ENCODE measurements at places on chromosomes 13 and 19.

DNA sequence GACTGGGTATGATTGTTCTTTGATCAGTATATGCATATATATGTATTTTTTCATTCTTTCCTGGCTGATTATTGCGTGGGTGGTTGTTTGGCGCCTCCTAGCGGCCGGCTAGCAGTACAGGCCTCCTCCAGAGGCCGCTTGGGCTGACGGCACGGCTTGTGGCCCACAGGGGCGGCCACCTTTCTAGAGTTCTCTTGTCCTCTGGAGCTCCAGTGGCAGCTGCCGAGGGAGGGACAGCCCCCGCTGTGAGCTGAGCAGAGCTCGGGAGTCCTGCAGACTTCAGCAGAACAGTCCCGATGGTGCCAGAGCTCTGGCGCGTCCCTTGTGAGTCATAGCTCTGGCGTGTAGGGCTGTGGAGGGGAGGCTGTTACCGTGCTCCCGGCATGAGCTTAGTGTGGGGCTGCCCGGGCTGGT lies 22.5 kb upstream of the ZNF429 start:
- DNase-seq = no peak

DNA sequence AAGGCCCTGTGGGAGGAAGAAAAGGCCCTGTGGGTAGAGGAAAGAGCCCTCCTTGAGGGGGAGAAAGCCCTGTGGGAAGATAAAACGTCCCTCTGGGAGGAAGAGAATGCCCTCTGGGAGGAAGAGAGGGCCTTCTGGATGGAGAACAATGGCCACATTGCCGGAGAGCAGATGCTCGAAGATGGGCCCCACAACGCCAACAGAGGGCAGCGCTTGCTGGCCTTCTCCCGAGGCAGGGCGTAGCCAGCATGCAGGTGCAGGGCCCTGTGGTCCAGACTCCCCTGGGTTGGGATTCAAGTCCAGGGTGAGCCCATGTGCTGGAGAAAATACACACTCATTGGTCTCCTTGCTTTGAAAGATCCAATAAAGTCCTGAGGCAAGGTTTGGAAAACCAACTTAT lies 4.1 kb downstream of the CCDC70 start:
- DNase-seq = no peak

DNA sequence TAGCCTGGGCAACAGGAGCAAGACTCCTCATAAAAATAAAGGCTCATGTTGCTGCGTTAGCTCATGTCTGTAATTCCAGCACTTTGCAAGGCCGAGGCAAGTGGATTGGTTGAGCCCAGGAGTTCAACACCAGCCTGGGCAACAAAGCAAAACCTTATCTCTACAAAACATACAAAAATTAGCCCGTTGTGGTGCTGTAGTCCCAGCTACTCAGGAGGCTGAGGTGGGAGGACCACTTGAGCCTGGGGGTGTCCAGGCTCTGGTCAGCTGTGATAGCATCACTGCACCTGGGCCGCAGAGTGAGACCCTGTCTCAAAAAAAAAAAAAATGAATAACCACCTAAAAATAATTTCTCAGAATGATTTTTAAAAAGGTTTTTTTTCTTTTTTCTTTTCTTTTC lies 3.9 kb upstream of the NUDT19 start:
- no peak for DNase-seq

DNA sequence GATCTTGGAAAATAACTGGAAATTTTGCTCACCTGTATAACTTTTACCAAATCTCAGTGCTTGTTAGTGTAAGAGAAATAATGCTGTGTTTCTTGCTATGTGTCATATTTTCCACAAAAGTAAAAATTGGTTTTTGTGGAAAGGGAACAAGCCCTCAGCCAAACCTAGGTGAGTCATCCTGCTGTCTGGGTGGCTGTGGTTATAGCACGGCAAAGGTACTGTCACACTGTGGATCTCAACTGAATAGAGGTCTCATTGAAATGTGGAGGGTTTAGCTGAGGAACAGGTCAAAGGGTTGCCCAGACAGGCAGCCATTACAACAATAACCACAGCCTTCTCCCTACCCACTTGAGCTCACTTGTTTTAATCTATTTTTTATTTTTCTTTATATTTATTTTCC lies 338.8 kb upstream of the DACH1 start:
- no peak for DNase-seq

- peak; percentile 63 for DNase-seq
Observed at GRCh38 chr13:48233889-48234488, 983 bp downstream of the ITM2B start.

- no peak for DNase-seq
Observed at GRCh38 chr13:113297370-113298042, 467 bp downstream of the LAMP1 start.

- DNase-seq = no peak
Observed at GRCh38 chr19:4952945-4953344, 16.0 kb upstream of the KDM4B start.

DNA sequence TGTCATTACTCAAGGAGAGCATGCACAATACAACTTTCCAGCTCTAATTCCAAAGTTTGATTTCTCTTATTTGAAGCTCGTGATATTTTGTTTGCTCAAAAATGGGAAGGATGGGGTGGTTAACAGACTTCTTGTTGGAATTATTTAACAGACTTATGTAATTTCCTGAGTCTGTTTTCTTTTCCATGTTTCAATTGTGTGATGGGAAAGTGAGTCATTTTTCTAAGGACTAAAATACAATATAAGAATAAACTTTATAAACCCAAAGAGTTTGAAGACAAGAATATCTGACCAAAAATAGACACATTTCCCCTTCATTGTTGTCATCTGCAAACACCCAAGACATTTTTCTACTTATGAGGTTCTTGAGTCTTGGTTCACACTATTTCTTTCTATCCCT lies 211.8 kb upstream of the SLITRK5 start:
- no peak for DNase-seq

DNA sequence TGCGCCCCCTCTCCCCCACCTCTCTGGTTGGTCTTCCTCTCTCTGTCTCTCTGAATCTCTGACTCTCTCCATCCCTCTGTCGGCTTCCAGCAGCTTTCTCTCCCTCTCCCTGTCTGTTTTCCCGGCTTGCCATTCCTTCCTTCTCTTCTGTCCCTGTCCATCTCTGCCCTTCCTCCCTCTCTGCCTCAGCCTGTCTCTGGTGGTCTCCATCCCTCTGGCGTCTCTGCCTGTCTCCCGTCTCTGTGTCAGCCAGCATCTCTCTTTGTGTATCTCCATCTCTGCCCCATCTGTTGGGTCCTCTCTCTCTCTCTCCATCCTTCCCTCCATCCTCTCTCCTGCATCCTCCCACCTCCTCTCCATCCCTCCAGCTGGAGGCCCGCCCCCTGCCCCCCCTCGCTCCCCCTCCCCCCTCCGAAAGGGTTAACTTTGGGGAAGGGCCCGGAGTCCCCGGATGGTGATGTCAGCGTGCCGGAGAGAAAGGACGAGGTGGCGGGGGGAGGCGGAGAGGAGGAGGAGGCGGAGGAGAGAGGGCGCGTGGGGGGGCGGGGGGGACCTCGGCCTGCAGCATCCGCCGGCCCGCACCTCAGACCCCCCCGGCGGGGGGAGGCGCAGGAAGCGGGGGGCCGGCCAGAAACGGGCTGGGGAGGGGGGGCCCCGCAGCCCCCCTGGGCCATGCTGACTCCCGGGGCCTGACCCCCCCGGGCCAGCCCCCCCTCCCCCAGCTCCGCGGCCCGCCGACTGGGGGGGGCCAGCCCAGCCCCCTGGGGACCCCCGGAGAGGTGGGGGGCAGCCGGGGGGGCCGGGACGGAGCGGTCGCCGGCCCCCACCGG lies at the start of gene BRSK1:
BRSK1 (plus strand) TSS at position 450 of the 830 bp plus-strand sequence. CDS start 446 bp downstream, outside the sequence.
- DNase-seq = peak; percentile 83

GRCh38 chr19:18851673-18852325 lies 20.0 kb downstream of the UPF1 start:
- no peak for DNase-seq

DNA sequence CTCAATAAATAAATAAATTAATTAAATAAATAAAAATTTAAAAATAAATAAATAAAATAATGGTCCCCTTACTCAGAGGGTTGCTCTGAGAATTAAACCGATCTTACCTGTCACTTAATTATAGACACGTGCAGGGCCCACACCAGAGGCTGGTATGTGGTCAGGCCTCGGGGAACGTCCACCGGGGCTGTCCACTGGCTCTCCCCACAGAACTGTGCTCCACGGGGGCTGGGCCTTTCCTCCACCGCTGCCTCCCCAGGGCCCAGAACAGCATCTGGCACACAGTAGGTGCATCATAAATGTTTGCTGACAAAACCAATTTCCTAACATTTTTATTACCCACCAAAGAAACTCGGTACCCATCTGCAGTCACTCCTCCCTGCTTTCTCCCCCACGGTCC lies 69.2 kb downstream of the CEBPG start:
- no peak for DNase-seq

DNA sequence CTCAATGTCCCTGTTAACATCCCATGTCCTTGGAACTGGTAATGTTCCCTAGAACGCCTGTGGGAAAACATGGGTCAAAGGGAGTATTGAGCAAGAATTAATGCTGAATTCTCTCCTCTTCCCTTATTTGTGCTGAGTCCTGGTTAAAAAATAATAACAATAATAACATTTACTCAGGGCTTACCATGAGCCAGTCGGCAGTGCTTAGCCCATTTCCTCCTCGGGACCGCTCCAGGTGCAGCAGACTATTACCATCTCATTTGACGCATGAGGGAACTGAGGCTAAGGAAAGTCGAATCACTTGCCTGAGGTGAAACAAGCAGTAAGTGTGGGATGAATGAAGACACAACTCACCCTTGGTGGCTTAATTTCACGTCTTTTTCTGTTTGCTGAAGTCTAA lies 33.6 kb upstream of the SLC15A1 start:
- DNase-seq = no peak

GRCh38 chr13:109782823-109783431 lies 3.5 kb downstream of the IRS2 start:
- no peak for DNase-seq

DNA sequence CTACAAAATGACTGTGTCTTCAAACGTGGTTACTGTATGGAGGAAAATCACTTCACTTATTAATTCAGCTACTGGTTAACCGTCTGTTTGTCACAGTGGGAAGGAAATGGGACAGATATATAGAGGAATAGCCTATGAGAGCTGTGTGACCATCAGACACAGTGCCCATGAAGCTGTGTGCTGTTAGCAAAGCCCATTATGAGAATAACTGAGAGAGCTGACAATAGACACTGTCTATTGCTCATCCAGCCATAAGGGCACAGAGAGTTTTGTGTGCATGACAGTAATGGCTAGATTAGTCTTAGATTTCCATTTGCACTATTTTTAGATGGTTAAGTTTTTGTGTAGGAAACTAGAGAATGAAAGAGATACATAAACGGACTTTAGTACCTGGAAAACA lies 64.1 kb upstream of the POSTN start:
- no peak for DNase-seq

GRCh38 chr13:95921485-95921884 lies 131.7 kb downstream of the UGGT2 start:
- no peak for DNase-seq

GRCh38 chr19:10283301-10284064 lies 3.3 kb upstream of the ICAM4 start:
- DNase-seq = no peak

- DNase-seq = no peak
Observed at GRCh38 chr13:28527629-28528028, 32.7 kb upstream of the FLT1 start.

GRCh38 chr19:1446713-1447481 lies 3.0 kb upstream of the APC2 start:
- DNase-seq = peak; percentile 12

GRCh38 chr19:2199215-2199614 lies 35.5 kb downstream of the DOT1L start:
- no peak for DNase-seq

DNA sequence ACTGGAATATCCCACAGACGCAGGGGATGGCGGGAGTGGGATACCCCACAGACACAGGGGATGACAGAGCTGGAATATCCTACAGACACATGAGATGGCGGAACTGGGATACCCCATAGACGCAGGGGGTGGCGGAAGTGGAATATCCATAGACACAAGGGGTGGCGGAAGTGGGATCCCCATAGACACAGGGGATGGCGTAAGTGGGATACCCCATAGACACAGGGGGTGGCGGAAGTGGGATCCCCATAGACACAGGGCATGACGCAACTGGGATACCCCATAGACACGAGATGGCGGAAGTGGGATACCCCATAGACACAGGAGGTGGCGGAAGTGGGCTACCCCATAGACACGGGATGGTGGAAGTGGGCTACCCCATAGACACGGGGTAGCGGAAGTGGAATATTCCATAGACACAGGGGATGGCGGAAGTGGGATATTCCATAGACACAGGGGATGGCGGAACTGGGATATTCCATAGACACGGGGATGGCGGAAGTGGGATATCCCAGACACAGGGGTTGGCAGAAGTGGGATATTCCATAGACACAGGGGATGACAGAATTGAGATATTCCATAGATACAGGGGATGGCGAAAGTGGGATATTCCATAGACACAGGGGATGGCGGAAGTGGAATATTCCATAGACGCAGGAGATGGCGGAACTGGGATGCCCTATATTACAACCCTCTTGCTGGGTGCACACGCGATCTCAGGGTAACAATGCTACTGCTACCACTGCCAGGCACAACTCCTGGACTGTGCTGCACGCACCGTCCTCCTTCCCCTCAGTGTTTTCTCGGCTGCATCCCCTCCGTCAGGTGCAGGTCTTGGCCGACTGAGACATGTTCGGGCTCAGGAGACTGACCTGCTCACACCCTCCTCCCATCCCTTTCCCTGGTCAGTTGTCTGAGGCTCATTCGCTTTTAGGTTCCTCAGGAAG lies 28.1 kb downstream of the ZNF787 start:
- no peak for DNase-seq

DNA sequence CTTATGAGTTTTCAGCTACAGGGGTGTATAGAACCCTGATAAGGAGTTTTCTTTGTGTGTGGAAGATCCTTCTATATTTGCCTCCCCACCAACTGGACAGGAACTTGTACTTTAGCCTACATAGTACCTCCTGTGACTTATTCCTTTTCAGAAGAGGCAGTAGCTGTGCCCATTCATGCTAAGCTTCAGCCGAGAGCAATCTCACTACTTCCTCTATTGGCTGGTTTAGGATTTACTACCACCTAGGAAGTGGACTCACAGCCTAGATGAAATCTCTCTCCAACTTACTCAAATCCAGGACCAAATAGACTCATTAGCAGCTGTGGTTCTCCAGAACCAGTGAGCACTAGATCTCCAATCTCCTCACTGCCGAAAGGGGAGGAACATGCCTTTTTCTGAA lies 2.3 kb upstream of the REX1BD start:
- DNase-seq = no peak

DNA sequence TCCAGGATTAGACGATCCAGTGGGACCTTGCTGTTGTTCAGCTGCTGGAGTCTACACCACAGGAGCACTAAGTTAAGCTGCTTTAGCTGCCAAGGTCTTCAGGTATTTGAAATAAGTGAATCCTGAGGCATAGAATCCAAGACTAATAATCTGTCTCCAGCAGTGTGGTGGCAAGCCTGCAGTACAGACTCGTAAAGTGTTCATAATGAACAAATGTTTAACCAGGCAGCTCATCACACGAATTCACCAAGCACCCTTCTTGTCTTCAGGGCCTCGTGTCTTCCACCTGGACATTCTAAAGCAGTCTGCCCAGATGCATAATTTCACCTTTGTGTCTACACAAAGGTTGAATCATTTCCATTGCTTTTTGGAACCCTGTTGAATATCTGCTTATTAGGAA lies 5.3 kb downstream of the ATP11A start:
- DNase-seq = no peak

- DNase-seq = no peak
Observed at GRCh38 chr19:2554856-2555255, 78.9 kb downstream of the GADD45B start.

GRCh38 chr19:3034406-3034655 lies 5.3 kb upstream of the TLE2 start:
- DNase-seq = no peak

- no peak for DNase-seq
Observed at GRCh38 chr13:74372511-74372910, 238.3 kb upstream of the KLF12 start.

Data from midbrain (tissue), 1 donor.